Activated CD4-positive, alpha-beta T cell treated with anti-CD3 and anti-CD28 coated beads, Interleukin-2, amount 50 U/mL, for 24 hours (primary cell): ENCODE measurements at places on chromosomes 5 and 9.

GRCh38 chr9:34570809-34571480 is 18.6 kb downstream of the CNTFR start:
- no peak for DNase-seq

DNA sequence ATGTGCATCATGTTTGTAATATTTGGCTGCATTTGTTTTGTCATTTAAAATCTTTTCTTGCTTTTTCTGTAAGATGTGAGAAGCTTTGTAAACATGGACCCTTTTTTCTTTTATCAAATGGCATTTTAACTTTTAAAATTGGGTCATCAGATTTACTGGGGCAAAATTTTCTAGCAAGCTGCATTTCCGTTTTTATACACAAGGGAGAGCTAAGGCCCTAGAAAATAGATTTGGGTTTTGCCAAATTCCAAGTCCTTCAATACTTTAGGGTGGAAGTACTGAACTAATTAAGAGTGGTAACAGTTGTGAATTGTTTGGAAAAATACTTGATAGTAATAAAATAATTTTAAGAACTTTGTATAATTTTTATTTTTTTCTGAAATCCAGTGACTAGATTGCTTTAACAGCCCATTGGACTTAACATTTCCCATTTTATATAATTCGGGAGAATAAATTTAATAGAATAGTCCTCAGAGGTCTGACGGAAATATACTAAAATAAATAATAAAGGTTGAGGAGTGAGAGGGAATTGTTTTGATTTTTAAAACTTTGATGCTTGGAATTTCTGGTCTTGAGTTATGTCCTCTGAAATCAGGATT is 117.4 kb downstream of the SMARCA2 start:
- no peak for DNase-seq

DNA sequence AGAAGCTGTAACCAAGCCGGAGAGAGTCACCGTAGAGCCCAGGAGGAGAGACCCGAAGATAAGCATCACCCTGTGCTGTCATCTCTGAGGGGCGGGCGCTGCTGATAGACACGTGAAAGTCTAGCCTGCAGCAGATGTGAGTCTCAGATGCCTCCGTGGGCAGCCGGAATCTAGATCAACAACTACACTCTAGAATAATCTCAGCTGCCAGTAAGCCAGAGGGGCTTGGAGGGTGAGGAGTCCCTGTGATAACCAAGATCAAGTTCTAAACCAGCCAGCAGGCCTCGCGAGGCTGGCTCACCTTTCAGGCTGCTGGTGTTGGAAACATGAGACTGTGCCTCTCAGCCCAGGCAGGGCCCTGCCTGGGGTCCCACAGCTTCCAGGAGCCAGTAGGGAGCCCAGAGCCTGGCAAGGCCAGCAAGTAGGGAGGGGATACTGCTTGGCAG is 54.1 kb downstream of the DAPK1 start:
- no peak for DNase-seq

DNA sequence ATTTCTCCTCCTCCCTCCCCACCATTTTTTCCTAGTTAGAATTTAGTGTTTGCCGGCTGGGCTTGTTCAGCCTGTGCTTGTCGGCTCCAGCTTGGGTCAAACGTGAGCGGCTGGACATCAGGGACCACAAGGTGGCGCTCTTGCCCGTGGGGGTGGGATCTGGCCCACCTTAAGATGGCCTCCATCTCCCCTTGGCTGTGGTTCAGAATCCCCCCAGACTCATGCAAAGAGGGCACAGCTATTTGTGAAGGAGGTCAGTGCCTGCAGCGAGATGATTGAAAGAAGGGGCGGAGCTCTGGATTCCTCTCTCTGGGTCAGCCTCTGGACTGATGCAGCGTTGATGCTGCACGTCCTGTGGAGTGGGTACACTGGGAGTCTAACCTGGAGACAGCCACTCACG is 283.3 kb upstream of the TUT7 start:
- DNase-seq, result no peak

DNA sequence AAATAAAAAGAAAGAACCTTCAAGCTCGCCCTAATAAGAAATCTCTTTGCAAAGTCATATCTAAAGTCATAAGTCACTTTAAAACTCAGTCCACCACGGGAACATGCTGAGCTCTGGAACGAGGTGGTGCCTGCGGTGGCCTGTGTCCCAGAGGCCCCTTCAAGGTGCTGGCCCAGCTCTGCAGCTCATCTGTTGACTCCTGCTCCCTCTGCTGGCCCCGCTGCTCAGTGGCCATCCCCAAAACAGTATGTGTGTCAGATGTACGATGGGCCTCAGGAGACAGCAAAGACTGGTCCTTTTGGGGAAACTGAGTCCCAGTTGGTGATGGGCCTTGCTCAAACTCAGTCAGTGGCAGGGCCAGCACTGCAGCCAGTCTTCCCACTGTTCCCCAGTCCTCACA is 22.8 kb upstream of the FOXB2 start:
- DNase-seq, result no peak

DNA sequence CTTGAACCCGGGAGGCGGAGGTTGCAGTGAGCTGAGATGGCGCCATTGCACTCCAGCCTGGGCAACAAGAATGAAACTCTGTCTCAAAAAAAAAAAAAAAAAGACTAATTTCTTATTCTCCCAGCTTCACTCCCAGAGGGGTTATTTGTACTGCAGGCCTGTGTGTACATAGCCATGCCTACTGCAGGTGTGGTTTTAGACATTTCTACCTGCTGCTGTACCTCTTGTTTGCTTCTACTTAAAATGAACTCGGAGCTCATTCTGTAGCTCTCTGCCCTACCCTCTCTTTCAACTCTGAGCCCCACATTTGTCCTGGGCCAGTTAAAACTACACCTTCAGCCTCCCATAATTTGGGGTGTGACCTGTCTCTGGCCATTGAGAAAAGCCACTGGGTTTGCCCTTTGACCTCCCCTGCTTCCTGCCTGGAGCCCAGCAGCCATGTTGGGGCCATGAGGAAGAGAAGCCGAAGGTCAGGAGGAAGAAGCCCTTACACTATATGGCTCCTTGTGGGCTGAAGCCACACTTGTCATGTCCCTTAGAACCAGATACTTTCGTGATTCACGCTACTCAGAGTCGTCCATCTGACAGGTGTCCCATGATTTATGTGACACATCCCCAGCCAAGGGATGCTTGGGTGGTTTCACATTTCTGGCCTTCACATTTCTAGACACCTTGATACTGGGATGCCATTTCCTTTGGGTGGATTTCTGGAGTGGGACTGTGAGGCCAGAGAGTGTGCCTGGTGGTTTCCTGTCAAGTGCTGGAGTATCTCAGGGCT is 9.4 kb upstream of the CARD19 start:
- DNase-seq, result no peak

- DNase-seq, result no peak
Measured at GRCh38 chr9:137028263-137029057, 423 bp upstream of the ABCA2 start.

GRCh38 chr5:7983433-7983832 is 114.5 kb downstream of the MTRR start:
- no peak for DNase-seq

DNA sequence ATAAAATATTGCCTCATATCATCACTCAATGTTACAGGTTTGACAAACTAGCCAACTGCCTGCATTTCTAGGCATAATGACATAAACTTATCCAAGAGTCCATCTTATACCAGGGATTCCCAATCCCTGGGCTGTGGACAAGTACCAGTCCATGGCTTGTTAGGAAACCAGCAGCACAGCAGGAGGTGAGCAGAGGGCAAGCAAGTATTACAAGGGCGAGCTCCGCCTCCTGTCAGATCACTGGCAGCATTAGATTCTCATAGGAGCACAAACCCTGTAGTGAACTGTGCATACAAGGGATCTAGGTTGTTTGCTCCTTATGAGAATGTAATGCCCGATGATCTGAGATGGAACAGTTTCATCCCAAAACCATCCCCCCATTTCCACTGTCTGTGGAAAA is 144.9 kb downstream of the PRKACG start:
- no peak for DNase-seq

- DNase-seq, result no peak
Measured at GRCh38 chr5:57586649-57587048, 104.0 kb upstream of the ACTBL2 start.

DNA sequence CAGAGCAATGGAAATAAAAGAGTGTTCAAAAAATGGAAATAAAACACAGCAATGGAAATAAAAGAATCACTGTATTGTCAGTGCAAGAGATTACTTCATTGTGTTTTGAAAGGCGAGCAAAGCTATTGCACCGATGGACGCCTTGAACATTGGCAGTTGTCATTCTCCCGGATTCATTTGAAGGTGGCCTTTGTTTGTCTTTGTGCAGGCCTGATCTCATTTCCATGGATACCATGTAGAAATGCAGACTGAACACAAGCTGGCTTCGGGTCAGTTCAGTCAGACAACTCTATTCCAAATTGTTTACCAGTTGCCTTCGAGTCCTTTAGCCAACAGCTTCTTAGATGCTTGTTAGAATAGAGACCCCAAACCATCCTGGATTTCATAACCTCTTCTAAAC is 8.3 kb downstream of the ITGA2 start:
- DNase-seq, result no peak

GRCh38 chr9:137452006-137452760 is 7.0 kb downstream of the NSMF start:
- DNase-seq, result no peak

DNA sequence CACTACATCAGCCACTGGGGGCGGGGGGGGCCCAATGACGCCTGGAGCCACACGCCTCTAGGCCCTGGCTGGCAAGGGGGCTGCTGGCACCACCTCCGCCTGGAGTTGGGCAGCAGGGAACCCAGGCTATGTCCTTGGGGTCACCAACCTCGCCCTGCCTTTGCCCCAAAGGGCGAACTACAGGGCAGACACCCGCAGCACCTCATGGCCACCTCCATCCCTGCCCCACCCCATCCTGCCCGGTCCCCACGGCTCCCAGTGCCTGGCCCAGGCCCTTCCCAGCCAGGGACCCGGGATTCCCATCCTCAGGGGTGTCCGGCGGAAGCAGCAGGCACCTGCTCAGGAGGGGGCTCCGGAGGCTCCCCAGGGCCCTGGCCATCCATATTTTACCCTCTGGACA is 37.0 kb downstream of the NACC2 start:
- no peak for DNase-seq

DNA sequence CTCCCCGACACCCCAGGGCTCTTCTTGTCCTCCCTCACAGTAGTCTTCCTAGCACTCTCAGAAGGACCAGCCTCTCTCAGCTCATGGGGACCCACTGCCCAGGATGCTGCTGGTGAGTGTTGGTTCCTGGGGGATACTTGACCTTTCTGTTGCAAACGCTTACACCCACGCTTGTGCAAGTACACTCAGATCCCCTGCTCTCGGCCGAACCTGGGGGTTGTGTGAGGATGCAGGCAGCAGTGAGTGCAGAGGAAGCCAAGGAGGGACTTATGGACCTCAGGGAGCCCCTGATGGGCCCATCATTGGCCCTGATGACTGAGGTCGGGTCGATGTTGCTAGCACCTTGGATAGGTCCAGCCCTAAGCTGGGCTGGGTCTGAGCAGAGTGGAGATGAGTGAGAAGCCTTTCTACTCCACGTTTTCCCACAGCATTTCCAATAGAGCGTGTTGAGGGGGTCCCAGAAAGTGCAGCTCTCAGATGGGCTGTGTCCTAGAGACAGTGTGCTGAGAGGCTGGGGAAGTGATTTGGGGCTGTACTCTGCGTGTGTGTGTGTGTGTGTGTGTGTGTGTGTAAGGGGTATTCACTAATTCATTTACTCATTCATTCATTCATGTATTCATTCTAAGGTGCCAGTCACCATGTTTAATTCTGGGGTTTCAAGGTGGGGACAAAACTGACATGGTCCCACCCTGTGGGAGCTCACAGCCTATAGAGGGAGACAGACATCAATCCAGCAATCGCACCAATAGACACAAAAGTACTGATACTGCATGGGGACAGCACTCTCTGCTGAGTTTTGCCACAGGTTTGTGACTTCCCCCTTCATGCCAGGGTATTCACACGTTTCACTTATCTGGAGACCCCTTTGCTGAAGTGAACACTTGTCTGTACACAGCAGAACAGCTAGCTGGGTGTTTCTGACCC is 25.2 kb upstream of the PITX1 start:
- DNase-seq, result no peak

GRCh38 chr9:134629586-134630392 is 11.8 kb upstream of the COL5A1 start:
- no peak for DNase-seq

DNA sequence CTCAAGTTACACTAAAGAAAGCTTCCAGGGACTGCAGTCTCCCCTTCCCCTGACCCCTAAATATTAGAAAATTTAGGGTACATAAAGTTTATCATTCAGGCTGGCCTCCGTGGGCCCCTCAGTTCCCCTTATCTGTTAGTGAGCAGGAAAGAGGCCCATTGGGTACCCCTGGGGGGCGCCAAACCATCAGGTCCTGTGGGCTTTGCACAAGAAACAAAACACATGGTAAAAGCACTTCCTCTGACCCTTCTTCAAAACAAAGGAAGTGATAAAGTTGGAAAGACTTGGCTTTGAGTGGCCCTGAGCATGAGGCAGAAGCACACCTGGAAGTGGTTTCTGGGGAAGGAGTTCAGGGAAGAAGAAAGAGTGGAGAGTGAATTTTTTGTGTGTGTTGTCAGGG is 213.0 kb downstream of the SMARCA2 start:
- no peak for DNase-seq

GRCh38 chr5:132295505-132296411 is 1.6 kb downstream of the SLC22A4 start:
- no peak for DNase-seq

DNA sequence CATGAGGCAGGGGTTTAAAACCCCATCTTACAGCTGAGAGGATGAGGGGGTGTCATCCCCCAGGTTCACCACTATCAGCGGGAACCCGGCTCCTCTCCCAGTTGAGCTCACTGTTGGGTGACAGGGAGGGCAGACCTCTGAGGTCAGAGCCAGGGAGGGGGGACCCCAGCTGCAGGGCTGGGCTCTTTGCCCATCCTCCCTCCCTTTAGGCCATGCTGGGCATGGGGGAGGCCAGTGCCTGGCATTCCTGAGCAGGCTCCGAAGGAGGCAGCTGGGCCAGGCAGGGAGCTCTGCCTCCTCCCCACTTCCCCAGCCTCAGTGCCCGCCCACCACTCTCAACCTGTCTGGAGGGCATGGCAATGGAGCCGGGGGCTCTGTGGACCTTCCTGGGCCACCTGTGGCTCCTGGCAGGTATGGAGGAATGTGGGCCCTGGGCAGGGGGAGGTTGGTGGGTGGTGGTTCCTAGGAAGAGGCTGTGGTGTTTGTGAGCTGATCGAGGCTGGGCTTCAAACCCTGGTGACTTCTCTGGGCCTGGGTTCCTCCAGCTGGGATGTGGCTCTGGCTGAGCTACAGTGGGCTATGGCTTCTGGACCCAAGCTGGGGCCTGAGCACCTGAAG is 12.6 kb downstream of the CRB2 start:
- DNase-seq, result no peak

GRCh38 chr5:139082813-139083498 is 115.2 kb downstream of the SIL1 start:
- DNase-seq, result no peak

DNA sequence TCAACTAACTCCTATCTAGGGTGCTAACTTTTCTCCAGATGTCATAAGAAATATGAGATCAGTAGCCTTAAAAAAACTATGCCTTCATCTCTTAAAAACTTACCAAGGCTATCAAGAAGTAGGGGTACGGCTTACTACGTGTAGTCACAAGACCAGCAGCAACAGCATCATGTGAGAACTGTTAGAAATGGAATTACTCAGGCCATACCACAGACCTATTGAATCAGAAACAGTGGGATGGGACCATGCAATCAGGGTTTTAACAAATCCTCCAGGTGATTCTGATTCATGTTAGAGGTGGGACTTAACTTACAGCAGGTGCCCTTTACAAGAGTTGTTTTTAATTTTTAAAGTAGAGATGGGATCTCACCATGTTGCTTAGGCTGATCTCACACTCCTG is 4.6 kb downstream of the IFNE start:
- DNase-seq, result no peak
